GM12878 (cell line): ENCODE measurements at places on chromosomes 4 and X.

DNA sequence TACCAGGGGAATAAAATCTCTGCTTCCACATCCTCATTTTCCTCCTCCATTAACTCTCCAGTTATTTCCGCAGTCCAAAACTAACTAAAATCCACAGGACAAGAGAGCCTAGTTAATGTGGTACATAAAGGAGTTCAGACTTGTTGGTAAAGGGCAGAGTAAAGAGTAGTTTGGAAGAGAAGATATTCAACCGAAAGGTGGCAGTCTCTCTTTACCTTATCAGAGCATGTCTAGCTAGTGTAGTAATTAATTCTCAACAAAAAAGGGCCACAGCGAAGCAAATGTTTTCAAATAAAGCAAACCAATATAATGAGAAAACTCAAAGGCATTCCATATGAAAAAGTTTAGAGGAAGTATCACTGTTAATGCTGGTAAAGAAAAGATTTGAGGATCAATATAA is 286.5 kb downstream of the GLUD2 start:
- no peak for DNase-seq

GRCh38 chr4:100945789-100946188 is 401.5 kb downstream of the PPP3CA start:
- no peak for DNase-seq

DNA sequence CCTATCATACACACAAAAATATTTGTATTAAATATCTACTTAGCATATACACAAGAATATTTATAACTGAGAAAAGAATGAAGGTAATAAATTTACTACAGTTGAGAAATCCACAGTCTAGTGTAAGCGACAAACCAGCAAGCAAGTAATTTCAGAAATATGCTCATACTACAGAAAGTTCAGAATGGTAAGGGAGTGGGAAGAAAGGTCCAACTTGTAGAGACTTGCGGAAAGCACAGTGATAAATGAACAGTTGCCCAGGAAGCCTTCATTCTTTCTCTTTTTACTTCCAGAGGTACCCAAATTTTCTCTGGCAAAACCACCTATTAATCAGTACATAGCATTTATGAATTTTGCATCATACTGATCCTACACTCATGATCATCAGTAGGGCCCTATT is 438.1 kb upstream of the PCDH10 start:
- no peak for DNase-seq

DNA sequence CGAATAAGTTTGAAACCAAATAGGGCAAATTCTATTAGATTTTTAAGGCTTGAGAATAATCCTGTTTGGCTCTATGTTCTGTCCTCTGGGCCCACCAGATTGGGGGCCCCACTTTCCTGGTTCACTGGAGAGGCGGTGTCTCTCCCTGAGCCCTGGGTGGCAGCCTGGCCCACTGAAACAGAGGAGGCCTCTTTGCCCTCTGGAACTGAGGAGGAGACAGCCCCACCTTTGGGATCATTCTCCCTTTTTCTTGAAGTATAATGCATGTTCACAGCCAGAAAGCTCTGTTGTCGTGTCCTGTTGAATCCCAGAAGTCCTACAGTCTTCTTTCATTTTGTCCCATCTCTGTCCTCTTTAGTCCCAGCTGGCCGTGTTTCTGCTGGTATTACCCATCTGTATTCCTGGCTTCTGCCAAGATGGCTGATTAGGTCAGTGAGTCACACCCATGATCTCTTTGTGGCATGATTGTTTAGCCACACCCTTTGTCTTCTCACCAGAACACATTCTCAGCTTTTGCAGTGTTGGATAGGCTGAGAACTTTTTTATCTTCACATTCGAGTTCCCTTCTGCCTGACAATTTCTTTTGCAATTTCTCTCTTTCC is 8.1 kb upstream of the TBC1D25 start:
- DNase-seq: no peak

- DNase-seq: no peak
Observed at GRCh38 chr4:96744676-96745075, 904.8 kb downstream of the PDHA2 start.
